ENCODE measurements at places on chromosomes 13 and 19.

DNA sequence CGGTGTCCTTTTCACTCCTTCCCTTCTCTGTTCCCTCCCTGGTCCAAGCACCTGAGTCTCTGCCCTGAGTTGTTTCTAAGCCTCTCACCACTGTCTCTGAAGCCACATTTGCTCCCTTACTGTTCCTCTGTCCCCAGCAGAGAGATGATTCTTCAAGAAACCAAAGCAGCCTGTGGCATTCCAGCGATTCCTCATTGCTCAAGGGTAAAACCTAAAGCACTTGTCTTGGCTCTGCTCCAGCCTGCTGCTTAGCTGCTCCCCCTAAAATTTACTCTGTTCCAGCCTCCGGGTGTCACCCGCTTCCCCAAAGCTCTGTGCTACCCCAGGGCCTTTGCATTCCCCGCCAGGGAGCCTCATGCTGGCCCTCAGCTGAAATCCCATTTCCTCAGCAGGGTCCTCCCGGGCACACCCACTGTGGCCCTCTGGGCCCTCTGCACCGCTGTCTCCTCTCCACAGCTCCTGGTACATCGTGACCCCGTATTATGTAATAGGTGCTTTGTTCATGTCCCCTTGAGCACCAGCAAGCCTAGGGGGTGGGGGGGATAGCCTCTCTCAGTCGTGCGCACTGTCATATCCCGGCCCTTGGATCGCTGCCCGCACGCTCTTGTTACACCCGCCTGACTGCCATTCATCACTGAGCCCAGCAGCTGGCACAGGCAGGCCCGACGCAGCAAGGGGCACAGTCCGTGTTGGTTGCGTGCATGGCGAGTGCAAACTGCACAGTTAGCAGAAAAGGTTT is 15.8 kb downstream of the TECR start:
- DNase-seq = no peak

DNA sequence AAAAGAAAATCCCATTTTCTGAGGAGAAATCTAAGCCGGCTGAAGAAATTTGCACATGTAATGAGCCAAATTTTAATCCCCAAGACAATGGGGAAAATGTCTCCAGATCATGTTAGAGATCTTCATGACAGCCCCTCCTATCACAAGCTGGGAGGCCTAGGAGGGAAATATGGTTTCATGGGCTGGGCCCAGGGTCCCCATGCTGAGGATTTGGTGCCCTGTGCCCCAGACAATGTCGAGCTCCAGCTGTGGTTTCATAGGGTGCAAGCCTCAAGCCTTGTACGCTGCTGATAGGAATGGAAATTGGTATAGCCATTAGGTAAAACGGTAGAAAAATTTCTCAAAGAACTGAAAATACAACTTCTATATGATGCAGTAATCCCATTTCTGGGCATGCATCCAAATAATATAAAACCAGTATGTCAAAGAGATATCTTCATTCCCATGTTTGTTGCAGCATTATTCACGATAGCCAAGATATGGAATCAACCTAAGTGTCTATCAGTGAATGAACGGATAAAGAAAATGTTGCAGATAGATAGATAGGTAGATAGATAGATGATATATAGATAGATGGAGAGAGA is 19.3 kb upstream of the FREM2 start:
- DNase-seq = no peak

DNA sequence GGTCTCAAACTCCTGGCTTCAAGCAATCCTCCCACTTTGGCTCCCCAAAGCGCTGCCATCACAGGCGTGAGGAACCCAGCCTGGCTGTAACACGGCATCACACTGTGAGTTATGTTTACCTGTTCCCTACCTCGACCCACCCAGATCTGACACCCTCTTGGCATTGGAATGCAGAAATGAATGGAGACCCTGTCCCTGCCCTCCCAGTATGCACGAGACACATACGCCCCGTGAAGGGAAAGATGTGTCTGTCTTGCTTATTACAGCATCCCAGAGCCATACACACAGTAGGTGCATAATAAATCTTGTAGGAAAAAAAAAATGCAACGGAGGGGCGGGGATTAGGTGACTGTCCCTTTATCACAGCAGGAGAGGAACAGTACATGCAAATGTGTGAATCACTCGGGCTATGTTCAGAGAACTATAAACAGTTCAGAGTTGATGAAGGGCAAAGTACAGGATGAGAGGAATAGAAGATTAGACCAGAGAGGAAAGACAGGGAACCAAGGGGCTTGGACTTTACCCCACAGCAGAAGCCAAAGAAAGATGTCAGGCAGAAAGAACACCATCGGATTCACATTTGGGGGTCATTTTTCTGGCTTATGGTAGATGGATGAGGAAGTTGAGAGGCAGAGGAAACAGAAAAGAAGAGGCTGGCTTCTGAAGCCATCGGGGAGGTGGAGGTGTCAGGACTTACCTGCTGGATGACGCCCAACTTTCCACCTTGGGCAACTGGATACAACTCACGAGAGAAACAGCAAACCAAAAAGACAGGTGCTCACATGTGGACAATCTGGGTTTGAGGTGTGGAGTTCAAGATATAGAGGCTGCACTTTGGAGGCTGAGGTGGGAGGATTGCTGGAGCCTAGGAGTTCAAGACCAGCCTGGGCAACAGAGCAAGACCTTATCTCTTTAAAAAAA is 94.3 kb downstream of the INSR start:
- no peak for DNase-seq

DNA sequence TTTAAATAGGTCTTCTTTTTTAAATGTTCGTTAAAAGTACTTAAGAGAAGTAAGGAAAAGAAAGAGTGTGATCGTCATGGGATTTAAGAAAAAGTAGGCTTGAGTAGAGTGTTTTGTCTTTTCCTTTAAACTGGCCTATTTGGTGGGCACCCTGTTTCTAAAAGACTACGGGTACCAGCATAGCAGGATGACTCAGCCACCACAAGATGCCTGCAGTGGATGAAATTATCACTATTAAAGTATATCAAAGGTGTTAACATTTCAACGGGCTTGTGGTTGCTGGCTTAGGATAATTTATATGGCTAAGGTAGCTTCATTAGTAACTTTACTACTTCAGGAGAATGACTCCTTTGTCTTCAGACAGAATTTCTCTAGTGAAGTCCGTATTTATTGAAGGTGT is 112.6 kb downstream of the STARD13 start:
- DNase-seq = no peak

DNA sequence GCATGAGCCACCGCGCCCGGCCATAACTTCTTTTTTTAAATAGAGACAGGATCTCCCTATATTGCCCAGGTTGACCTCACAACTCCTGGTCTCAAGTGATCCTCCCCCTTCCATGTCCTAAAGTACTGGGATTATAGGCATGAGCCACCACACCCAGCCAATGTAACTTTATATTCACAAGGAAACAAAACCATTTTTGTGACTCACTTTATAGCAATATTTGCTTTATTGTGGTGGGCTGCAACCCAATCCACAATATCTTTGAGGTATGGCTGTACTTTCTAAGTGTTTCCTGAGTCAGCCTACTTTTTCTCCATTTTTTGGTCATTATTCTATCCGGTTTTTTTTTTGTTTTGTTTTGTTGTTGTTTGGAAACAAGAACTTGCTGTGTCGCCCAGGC is 7.9 kb upstream of the ZIM3 start:
- no peak for DNase-seq

- DNase-seq = no peak
Observed at GRCh38 chr13:49388091-49388635, 55.7 kb downstream of the CAB39L start.

GRCh38 chr13:110520431-110521295 is 40.9 kb downstream of the RAB20 start:
- DNase-seq = no peak

DNA sequence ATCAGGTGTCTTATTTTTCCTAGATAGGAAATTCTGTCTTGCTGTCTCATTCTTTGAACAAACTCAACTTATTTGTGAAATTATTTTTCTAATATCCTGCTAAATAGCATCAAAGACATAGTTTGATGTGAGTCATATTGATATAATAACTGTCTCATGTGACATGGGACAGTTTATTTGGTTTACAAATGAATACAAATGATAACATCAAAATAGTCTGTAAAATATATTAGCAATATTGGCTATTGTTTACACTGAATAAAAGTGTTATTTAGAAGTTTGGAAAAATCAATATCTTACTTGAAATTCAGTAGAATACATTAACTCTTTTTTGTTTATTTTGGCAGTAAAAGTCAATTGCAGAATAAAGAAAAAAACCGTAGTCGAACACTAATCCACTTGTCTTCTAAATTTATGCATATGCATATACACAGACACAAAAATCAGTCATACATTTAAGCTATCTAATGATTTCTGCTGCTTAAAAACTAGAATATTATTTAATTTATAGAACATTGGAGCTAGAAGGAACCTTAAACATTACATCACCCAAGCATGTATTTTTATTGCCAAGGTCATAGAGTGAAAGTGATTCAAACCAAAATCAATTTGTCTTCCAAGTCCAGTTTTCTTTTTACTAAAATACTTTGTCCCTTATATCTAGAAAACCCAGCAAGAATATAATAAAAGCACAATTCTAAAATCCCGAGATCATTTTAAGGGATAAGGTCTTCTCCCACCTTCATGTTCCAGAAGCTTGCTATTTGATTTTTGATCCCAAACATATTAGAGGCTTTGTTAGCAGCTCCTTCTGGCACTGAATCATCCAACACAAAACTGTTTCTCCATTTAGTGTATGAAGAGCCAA is 776.5 kb upstream of the SLITRK1 start:
- DNase-seq = no peak

- no peak for DNase-seq
Observed at GRCh38 chr13:21039097-21039800, 22.1 kb downstream of the LATS2 start.
